ENCODE measurements at places on chromosomes 1 and 21.

GRCh38 chr1:234897390-234897749 lies 231.3 kb downstream of the TOMM20 start:
- no peak for DNase-seq

DNA sequence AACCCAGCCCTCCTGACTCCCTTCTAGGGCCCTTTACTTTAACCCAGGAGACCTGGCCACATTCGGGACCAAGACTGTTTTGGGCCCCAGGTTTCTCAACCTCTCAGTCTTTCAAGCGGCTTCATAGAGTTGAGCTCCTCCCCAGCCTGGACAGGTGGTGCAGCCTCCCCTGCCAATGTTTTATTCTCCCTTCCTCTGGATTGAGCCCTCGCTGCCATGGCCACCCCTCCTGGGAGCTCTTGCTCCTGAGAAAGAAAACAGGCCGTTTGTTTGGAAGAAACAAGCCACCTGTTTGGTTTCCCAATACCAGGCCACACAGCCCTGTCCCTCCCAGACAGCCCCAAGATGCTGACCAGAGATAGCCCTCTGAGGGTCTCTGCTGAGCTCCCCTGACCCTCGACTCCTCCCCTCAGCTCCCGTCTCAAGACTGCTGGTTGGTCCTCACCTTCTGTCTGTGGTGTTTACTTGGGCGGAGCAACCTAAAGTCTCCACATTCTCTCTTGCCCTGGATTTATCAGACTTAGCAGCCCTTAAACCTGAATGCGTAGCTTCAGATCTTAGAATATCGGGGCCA lies 3.3 kb downstream of the TMEM51 start:
- no peak for DNase-seq

DNA sequence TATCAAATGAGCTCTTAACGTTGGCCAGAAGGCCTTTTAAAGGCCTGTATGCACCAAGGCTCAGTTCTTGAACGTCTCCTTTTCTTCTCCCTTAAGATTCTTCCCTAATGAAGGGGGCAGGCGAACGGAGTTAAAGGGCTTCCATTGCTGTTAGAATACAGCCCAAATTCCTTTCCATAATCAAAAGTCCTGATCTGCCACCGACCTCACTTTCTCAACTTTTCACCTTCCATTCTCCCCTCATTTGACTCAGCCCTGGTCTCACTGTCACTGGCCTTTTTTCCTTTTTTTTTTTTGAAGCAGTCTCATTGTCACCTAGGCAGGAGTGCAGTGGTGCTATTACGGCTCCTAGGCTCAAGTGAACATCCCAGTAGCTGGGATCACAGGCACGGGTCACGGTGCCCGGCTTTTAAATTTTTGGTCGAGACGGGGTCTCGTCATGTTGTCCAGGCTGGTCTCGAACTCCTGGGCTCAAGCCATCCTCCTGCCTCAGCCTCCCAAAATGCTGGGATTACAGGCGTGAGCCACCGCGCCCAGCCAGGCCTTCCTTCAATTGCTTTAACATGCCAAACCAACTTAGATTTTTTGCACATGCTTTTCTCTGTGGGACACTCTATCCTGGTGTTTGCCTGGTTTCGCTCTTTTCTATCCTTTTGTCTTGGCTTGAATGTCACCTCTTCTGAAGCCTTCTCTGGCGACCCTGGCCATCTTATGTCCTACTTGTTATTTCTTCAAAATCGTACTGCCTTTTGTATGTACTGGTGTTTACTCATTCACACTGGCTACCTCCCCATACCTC lies 612 bp upstream of the CMPK1 start:
- DNase-seq = no peak

DNA sequence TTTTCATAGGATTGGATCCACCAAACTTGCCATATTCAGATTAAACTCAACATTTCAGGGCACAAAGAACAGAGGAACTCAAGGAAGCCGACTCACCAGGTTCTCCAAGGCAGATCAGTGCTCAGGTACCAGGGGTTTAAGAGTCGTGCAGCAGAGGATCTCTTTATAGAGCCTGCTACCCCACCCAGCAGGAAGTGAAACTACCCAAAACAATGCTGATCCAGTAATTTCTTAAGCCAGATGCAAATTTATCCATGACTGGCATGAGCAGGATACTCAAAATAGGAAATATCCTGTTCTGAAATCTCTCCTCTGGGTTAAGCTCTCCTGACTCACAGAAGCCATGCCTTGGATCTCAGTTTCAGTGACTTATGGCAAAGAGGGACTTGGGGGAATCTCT lies at the start of gene SPRR2A:
Gene SPRR2A (minus strand): TSS at position 138 of the 400 bp plus-strand sequence. CDS start 777 bp downstream, outside the sequence.
- DNase-seq = no peak
